Foreskin fibroblast (primary cell): ENCODE measurements at places on chromosomes 6 and 20.

DNA sequence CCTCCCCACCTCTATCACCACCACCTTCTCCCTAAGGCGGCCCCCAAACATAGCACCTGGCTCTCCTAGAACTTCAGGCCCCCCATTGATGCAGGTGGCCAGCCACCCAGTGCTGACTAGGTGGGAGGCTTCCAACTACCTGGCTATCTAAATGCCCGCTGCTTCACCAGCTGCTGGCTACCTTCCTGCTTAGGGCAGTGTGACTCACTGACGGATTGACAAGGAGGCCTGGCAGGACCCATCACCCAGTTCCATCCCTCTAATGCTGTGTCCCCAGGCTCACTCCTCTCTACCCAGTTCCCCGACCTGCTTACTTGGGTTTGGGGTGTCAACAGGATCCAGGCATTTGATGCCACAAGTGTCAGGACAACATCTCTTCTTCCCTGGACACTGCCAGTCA, 1.1 kb downstream of the SLPI start:
- DNase-seq: no peak

DNA sequence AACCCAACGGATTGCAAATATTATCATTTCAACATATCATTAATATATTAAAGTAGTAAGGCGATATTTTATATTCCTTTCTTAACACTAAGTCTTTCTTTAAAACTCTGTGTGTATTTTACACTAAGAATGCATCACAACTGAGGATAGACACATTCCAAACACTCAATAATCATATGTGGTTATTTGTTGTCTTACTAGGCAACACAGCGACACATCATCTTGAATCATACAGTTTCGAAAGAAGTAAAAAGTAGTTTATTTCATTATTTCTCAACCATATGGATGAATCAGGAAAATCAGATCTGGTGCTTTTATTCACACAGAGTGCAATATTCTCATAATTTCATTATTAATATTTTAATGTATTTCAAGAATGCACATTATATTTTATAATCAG, 662.4 kb downstream of the EPHA7 start:
- DNase-seq: peak; percentile 8

- DNase-seq: no peak
These were observed 2.8 kb downstream of the KCTD20 start for GRCh38 chr6:36445621-36446020.

DNA sequence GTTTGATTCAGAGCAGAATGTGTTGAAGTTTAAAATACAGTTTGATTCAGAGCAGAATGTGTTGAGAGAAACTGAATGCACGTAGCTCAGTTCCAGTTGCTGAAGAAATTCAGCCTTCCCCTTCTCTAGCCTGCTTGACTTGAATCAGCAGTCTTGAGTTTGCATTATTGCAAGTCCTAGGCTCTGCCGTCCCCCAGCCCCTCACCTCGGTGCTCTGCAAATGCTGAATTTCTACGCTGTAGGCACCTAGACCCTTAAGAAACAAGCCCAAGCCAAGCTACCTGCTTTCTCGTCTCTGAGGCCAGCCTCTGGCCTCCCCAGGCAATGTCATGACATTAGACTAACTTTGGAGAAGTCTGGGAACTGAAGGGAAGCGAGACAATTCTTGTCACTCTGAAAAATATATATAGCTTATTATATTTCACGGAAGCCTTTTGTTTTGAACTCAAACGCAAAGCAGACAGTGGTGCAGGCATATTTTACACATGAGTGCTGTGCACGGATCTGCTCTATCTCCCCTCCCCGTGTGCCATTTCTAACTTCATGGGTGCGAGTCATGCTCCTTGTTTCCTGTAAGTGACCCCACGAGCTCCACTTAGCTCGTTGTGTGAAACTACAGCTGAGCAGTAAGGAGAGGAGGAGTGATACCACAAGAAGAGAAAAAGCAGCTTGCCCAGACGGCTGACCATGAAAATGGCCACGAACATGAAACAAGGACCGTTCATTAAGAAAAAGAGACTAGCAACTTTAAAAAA, 71.4 kb upstream of the DUSP22 start:
- peak; percentile 35 for DNase-seq

- DNase-seq: no peak
These were observed 13.9 kb upstream of the CD93 start for GRCh38 chr20:23099791-23100719.

DNA sequence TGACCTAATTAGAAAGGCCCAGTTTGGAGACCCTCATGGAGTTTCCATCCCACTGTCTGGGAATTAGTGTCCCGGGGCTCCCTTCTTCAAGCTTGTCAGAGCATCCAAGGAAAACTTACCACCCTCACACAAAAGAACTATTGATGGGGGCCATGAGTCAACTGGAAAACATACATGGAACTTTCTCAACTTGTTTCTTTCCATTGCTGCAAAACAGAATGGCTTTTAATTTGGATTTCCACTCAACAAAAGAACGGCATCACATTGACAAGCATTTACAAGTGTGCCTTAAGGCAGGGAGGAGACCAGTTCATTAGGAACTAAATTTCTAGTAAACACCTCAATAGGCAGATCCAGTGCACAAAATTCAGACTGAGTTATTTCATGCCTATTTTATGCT, 289.1 kb upstream of the PREP start:
- no peak for DNase-seq

DNA sequence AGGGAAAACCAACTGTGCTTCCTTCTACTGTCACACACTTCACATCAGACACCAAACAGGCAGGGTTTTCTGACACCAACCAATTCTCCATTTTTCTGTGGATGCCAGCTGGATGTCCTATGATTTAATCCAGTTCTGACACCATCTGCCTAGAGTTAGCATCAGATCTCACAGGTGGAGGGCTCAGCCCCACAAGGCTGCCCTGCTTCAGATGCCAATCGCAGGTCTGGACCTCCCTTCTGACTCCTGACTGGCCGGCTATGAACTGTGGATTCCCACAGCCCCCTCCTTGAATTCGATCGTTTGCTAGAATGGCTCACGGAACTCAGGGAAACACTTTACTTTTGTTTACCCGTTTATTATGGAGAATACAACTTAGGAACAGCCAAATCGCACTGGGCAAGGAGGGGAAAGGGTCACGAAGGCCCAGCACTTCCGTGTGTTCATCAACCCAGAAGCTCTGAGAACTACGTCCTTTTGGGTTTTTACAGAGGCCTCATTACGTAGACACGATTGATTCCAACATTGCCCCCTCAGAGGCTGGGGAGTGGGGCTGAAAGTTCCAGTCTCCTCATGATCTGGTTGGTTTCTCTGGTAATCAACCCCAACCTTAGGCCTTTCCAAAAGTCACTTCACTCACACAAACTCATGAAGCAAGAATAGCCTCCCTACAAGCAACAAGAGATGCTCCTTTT, 25.4 kb upstream of the MAS1 start:
- no peak for DNase-seq

DNA sequence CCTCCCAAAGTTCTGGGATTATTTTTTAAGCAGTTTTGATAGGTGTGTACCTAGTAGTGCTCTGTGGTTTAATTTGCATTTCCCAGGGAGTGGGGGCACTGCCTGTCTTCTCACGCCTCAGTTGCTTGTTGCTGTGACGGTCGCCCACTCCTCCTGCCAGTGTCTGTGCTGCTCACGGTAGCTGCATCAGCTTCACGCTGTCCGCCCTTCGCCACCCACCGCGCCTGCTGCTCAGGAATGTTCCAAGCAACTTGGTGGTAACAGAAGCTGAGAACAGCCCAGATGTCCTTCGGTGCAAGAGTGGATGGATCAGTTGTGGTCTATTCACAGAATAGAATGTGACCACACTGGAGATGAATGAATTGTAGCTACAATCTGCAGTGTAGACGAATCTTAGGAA, 22.9 kb downstream of the DNAJC5 start:
- DNase-seq: no peak

DNA sequence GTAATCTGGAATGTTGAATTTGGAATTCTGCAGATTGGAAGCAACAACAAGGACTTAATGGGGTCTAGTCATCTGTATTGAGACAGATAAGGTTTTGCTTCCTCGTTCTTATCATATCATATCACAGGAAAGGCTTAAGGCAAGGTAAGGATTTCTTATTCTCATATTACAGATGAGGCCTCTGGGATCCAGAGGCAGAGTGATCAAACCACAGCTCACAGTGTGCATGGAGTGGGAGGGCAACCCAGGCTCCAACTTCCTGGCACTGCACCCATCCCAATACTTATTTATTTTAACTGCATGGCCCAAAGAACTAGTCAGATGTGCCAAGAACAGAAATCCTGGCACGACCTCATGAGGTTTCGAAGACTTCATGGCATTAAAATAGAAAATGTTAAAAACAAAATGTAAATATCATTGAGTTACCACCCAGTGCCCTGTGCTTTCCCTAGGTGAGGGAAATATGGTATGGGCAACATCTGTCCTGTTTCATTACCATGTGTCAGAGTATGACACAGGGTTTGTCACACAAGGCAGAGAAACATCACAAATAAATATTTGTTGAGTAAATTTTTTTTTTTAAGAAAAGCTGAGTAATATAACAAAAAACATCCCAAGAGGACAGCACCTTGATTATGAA, 191.9 kb downstream of the ISM1 start:
- DNase-seq: no peak

DNA sequence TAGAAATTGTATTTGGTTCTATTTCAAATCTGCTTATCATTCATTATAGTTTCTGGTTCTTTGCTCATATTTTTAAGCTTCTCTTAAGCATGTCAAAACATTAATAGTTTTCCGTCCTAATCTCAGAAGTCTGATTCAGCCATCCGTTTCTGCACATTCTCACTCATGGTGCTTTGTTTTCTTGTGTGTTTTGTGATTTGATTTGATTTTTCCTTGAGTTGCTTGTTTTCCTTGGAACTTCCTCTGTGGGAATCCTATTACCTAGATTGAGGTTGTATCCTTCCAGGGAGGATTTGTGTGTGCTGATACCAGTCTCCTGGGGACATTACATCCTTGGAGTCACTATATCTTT, 7.9 kb downstream of the SNX9 start:
- DNase-seq: no peak

GRCh38 chr20:57124366-57124765, 142.1 kb downstream of the BMP7 start:
- DNase-seq: no peak

DNA sequence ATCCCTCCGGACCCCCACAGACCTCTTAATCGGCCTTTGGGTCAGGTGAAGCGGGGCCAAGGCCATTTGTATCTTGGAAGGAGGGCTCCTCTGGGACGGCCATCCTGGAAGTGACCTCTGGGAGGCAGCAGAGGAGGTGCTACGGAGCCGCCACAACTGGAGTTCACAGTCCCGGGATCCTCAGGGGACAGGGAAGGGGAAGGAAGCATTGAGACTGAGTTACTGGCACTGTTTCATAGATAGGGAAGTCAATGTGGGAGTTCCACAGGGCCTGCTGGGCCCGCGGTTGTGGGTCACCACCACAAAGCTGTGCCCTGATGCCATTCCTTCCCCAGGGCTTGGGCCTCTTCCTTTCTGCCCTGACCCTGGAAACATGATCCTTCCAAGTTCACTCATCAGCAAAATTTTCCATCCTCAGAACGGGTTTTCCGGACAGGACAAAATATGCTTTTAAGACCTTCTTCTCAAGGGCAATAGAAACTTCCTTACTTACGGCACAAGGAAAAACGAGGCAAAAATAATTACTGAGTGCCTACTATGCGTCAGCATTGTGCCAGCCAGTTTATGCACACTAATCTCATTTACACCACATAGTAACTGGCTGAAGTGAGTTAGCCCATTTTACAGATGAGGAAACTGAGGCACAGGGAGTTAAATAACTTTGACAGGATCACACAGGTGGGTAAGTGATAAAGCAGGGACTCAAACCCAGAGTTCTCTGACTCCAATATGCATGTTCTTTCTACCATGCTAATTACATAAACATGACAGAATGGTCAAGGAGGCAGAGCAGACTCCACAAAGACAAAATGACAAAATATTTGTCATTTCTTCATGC, 143.8 kb downstream of the UNC5CL start:
- peak; percentile 70 for DNase-seq

DNA sequence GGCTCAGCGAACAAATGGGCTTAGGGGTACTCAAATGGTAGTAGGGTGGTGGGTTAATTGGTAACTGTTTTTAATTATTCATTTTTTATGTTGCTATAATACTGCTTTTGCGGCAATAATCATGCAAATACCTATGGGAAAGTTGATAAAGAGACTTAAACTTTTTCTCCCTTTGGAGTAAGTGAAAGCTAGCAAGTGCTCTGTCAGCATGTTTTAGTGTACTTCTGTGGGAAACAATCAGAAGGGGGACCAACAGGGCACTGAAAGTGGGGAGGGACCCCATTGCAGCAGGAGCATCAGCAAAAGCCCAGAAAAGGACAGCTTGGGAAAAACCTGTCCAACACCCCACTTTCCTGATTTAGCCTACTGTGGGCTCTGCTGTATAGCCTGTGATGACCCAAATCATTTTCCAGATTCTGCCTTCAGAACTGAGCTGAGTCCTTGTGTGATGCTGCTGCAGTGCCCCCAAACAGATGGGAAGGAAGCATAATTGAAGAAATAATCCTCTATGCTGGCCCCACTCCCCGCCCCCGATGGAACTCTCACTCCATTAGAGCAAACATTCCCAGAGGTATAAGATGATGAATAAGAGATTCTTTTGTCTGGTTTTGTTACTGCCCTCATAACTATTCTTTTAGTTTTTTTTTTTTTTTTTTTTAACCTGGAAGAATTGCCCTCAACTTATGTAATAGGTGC, 322.8 kb downstream of the CD83 start:
- no peak for DNase-seq

- DNase-seq: no peak
These were observed 705.4 kb downstream of the RFPL4B start for GRCh38 chr6:113052506-113052905.

DNA sequence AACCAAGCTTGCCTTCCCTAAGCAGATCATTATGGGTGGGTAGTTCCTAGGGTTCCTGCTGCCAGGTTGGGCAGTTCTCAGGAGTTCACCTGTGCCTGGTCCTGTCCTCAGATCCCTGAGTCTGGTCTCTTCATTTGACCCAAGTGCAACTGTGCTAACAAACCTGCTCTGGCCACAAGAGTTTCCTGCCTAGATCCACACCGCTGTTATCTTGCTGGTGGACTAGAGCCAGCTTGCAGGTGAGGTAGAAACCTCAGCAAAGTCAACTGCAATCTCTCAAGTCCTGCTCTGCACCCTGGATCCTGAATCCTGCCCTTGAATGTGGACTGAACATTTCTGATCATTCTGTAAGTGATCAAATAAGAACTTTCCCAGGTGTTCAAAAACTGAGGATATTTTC, 191.8 kb upstream of the LRFN2 start:
- DNase-seq: no peak

GRCh38 chr6:159467473-159468041, 225.5 kb downstream of the SOD2 start:
- DNase-seq: no peak

DNA sequence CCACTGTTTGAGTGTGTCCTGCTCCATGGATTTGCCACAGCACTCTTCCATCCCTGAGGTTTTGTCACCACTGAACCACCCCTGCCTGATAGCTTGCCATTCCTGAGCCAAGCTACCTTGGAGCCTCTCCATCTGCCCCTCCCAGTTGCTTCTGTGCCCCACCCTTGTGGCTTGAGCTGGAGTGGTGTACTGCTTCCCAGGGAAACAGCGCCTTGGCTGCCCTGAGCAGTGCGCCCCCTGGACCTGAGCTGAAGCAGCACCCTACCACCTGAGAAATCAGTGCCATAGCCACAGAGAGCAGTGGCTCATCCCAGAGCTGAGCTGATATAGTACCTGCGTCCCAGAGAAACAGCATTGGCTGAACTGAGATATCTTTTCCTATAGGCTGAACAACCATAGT, 40.3 kb downstream of the IL22RA2 start:
- no peak for DNase-seq
